ENCODE measurements at places on chromosomes 5 and 9. TPM values are rescaled to one million over a fixed set of nuclear protein-coding genes. Genes with fewer than 3 reads are reported as not detected.
A peak's percentile ranks its signal among the peaks of the same experiment; 100 is the strongest.

GRCh38 chr5:117667105-117667504 lies 1092.5 kb upstream of the SEMA6A start:
- no peak for DNase-seq

- peak; percentile 78 for DNase-seq
These were observed 425 bp downstream of the PTPA start for GRCh38 chr9:129111528-129112151.

DNA sequence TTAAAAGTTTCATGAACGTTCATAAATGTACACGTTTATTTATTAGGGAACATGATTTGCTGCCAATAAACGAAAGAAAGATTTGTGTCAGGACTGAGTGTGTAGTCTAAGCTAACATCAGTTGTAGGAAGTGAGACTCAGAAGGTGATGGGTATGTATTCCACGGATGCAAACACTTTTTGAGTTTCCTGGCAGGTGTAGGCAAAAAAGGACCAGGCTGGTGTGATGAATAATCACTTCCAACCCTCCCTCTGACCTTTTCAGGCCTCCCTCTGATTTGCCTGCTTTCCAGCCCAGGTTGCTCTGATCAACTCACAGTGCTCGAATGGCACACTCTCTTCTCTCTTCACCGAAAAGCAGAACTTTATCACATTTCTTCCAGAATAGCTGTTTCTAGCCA lies 51.8 kb downstream of the BASP1 start:
- DNase-seq = no peak

GRCh38 chr5:171275841-171276544 lies 33.1 kb upstream of the TLX3 start:
- no peak for DNase-seq

- DNase-seq = no peak
These were observed 243.7 kb upstream of the SLC24A2 start for GRCh38 chr9:20032413-20033006.

GRCh38 chr5:32500181-32500580 lies 55.6 kb upstream of the ZFR start:
- DNase-seq = no peak

- DNase-seq = no peak
These were observed 93.2 kb upstream of the GAS1 start for GRCh38 chr9:87040410-87041009.

DNA sequence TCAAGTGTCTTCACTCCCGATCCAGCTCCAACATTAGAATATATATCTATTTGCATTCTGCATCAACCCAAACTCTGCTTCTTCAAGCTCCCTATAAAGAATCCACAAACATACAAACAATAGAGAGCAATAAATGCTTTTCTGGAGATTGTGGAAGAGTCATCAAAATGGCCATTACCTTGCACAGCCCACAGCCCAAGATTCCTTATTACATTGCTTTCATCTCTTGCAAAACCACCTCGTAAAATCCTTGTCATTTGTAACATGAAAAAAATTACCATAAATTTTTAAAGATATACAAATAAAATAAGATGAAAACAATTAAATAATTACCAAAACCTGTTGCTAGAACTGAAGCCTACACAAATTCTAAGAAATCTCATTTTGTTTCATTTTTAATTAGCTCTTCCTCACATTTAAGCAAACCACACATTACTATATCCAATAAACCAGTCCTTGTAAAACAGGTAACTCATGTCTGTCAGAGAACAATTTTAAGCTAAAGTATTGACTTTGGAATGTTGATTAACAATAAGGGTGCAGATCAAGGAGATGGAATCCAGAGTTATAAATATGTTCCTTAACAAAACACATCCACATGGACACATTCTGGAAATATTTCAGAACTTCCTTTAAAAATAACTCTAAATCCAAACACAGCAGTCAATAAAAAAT lies 7.1 kb downstream of the SPINK9 start:
- DNase-seq = no peak

DNA sequence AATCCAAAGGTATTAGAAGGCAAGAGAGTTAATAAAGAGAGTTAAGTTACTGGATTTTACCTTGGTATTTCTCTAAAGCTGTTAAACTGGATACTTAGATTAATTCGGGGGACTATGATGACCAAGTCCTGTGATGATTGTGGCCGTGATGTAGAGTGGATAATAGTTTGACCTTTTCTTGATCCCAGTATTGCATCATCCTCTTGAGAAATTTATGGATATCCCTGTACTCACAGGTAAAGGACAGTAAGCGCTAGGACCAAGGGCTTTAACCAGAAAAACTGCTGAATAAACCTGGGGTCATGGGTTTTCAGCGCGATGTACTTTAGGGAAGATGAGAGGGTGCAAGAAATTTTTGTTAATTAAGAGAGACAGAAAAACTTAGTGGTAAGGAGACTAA lies 8.3 kb downstream of the OR13C8 start:
- no peak for DNase-seq

- DNase-seq = no peak
These were observed 34.9 kb upstream of the N4BP3 start for GRCh38 chr5:178078197-178079010.

The ZFP2 gene
- 0.94 TPM for total RNA-seq

The SLC34A3 gene
- total RNA-seq = not detected

The ADRB2 gene
- total RNA-seq = 109 TPM

The ECSCR gene
- 4.2 TPM for total RNA-seq

The CCDC127 gene
- 5.6 TPM for total RNA-seq
